Urinary bladder (tissue), 4 donors: ENCODE measurements at places on chromosomes 3 and 15. TPM values are rescaled to one million over a fixed set of nuclear protein-coding genes. Genes with fewer than 3 reads are reported as not detected.

The ECE2 gene
- total RNA-seq: not detected

The SCN11A gene
- total RNA-seq: 11.8 TPM

The DOCK3 gene
- total RNA-seq: 1.7 TPM

The MGLL gene
- total RNA-seq: 23.4 TPM

The SYNPR gene
- total RNA-seq: 0.95 TPM

The GPR62 gene
- not detected for total RNA-seq

The DCLK3 gene
- total RNA-seq: 1.4 TPM

The PGBD4 gene
- 1.9 TPM for total RNA-seq

The KBTBD13 gene
- 0.32 TPM for total RNA-seq

The PTH1R gene
- total RNA-seq: 11.5 TPM

The ST3GAL6 gene
- 16.7 TPM for total RNA-seq

The ILDR1 gene
- 1.2 TPM for total RNA-seq

The SCAMP5 gene
- total RNA-seq: 6.9 TPM

The RAD51 gene
- total RNA-seq: 2.2 TPM

The MEGF11 gene
- total RNA-seq: 0.11 TPM

The PRR20G gene
- total RNA-seq: not detected

The COL6A5 gene
- 6.1 TPM for total RNA-seq

The CCDC9B gene
- total RNA-seq: 10.0 TPM

The PARP16 gene
- total RNA-seq: 8.2 TPM

The C3orf70 gene
- 29.9 TPM for total RNA-seq

The FETUB gene
- total RNA-seq: not detected

The SLC30A4 gene
- total RNA-seq: 26.9 TPM

The DNASE1L3 gene
- 3.5 TPM for total RNA-seq

The SLC38A3 gene
- 0.63 TPM for total RNA-seq

The FAM3D gene
- total RNA-seq: 6.5 TPM

The SAMD7 gene
- total RNA-seq: not detected

The NR2E3 gene
- 2.3 TPM for total RNA-seq

The BSN gene
- total RNA-seq: 0.48 TPM

The FAM174B gene
- 26.1 TPM for total RNA-seq

The CAPN3 gene
- total RNA-seq: 8.6 TPM

The TMEM212 gene
- total RNA-seq: not detected

The CLRN1 gene
- total RNA-seq: not detected

The MUC20 gene
- 12.7 TPM for total RNA-seq

The TJP1 gene
- total RNA-seq: 149 TPM
